ENCODE measurements at places on chromosomes 6 and 20.
A peak's percentile ranks its signal among the peaks of the same experiment; 100 is the strongest.

DNA sequence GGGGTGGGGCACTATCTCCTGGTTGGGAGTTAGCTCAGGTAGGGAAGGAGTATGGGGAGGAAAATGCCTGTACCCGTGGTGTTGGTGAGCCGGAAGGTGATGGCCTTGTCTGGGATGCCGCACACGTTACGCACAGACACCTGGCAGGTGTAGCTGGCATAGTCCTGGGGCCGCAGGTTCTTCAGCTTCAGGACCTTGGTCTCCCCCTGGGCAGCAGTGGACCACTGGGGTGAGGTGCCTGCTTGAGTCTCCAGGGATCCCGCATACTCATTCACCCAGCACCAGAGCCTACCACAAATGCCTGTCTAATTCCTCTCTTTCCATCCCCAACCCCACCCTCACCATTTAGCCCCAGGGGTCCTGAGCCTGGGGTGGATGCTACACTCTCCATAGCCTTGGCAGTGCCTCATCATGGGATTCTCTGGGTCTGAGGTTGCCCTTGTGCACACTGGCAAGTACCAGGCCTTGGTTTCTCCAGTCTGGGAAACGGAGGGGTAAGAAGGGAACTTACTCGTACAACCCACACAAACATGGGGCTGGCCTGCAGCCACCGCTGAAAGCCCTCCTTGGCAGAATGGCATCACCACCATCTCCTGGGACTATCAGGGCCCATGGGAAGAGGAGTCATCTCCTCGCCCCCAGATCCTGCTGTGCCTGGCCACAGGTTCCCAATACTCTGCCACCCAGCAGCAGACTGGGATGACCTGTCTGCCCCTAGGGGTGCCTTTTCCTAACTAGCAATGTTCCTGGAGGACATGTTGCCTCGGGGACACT lies 42.8 kb downstream of the MDGA1 start:
- DNase-seq = no peak

- no peak for DNase-seq
Measured at GRCh38 chr6:373773-374724, 17.5 kb upstream of the IRF4 start.

DNA sequence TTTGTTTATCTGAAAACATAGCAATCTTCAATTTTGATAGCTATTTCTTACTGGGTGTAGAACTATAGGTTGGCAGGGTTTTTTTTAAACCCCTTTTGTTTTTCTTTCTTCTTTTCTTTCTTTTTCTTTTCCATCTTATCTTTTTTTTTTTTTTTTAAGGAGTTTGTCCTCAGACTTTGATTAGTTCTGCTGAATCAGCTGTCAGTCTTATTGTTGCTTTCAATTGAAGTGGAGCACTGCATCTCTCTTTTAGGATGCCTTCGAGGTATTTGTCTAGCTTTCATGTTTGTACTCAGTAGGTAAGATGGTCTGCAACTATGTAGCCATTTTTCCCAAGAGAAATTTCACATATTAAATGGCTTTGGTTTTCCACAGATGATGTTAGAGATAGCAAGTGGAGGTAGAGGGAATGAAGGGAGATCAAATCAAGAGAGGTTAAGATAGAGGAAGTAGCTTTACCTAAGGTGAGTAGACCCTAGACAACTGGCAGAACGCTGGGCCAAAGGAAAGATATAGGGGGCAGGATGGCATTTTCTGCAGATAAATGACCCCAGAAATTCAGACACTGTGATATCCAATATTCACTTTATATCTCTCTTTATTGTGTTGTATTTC lies 137.1 kb downstream of the BCAS1 start:
- DNase-seq = no peak

GRCh38 chr20:33693741-33694638 lies 7.8 kb upstream of the E2F1 start:
- DNase-seq = no peak

- no peak for DNase-seq
Measured at GRCh38 chr6:24907919-24908649, 27.7 kb downstream of the RIPOR2 start.

GRCh38 chr6:89037141-89037900 lies 43.2 kb upstream of the PNRC1 start:
- DNase-seq = no peak

DNA sequence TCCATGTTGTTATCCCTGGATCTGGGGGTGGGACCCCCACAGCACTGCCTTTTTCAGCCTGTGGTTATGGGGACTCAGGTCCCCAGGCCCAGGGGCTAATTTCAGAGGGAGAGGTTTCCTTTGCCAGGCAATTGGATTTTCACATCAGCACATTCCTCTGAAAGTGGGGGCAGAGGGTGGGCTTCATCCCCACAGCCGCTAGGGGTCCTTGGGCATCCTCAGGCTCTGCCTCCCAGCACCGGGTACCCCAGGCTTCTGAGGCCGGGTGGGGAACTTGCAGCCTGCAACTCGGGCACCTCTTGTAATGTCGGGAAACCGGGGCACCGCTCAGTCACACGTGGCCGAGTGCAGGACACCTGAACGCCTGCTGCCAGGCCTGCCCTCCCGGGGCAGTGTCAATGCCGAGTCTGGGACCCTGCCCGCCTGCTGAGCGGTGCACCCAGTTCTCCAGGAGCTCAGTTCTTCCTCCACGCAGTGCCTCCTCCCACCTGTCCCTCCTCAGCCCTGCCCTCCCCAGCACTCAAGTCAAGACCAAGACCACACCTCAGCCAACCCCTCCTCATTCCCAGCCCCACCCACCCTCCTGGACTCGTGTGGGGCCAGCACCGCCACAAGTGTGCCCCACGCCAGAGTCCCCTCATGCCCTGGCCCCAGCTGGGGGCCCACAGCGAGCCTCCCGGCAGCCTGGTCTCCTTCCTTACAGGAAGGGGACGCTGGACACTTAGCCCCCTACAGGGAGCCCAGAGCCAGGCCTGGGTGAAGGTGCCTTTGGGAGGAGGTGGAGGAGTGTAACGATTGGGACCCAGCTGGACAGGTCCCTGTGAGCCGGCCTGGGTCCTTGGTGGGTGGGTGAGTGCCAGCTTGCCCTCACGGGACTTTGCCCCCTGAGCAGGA lies 8.8 kb upstream of the CHRNA4 start:
- no peak for DNase-seq

DNA sequence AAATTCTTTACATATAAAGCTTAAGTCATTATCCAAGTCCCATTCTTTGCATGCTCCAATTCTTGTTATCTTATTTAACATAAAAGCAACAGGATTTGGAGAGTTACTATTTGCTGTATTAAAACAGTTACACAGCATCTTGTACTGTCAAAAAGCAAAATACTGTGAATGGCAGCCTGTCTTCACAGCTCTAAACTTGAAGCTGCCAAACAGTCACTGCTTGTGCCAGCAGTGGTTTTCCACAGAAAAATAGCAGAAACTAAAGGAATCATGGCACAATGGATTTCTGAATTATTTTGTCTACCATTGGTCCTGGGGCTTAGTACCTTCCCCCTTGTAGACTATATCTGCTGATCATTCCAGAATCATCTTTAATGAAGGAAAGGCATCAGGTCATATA lies 107.5 kb downstream of the SESN1 start:
- no peak for DNase-seq

GRCh38 chr20:37630166-37630565 lies 63.7 kb upstream of the CTNNBL1 start:
- DNase-seq = no peak

DNA sequence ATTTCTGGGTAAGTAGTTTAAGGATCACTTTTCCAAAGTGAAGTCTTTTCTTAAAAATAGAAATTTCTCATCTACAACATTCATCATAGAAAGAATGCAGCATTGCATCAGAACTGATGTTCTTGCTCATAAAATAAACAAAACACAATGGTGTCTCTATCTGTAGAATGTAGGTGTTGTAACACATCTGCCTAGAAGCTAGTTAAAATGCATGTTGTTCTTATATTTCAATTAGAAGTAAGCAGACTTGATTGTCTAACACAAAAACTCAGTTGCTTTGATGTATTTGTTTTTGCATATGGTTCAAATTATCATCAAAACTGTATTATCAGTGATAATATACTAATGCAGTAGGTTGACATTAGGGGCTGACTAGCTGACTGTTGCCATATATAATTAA lies 654.7 kb upstream of the FLRT3 start:
- no peak for DNase-seq

DNA sequence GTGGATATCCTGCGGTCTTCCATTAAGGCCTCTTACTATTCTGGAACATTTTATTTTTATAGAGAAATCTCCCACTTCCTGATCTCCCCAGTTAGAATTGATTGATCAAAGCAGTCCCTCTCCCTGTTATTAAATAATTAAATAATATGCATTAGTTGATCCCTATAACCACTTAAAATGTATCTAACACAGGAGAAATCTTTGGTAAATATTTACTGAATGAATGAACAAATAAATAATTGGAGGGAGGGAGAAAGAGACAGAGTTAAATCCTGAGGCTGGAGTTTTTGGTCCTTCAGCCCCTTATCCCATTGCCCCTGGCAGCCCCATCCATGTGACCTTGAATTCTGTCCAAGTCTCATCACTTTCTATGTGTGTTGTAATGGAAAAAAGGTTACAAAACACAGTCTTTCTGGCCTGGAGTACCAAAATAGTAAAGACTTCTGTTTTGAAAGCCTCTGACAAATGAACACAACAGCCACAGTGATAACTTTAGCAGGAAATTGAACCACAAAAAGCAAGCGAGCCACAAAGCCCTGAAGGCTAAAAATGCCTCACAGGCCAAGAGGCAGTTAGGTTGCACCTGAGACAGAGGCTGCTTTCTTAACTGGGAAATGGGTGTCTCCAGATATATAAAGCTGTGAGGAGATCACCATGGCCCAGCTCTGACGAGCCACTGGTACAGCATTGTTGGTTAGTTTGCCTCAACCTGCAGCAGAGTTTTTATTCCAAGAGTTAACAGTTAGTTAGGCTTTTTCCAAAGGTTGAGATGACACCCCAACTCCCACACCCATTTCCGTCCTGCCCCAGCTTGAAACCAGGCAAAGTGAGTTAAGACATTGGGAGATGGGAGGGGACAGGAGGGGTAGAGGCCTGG lies 11.3 kb downstream of the NT5E start:
- peak; percentile 48 for DNase-seq

- DNase-seq = no peak
Measured at GRCh38 chr20:46303176-46303956, 4.9 kb downstream of the CDH22 start.

DNA sequence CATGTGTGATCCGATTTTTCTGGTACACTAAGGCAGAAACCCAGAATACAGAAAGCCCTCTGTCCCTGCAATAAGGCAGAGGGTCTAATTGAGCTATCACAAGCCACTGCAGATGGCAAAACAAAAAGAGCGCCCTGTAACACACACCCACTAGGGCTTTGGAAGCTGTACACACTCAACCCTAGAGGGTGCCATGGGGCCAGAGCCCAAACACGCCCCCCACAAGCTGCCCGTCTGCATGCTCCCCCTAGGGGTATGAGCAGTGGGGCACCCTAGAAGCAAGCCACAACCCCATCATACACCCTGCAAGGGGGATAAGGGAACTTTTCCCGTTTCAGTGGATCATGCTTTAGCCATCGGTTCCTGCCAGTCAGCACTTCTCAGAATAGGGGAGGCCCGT lies 62.2 kb upstream of the PDE10A start:
- no peak for DNase-seq

DNA sequence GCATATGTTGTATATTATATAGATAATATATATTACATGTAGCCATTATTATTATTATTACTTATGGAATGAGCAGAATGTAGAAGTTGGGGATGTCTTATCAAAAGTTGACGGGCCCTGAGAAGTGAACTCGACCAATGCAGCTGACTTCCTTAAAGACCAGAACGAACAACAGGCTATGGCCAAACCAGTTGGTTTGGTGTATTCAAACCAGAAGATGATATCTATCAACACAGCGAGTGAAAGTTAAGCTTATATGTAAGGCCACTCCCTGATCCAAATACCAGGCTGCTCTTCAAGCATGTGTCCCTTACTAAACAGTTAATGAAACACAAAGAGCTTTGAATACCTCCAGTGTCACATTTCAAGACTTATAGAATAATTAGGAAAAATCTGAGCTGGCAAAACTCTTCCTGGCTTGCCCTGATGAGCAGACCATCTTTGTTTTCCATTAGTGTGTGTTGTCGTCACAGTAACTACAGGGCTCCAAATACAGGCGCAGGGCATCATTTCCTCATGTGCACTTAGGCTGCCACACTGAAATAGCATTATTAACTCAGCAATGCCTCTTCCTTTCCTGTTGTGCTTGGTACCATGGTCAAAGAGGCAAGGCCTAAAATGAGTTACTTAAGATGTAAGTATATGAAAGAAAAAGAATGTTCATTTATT lies 6.6 kb downstream of the FILIP1 start:
- DNase-seq = no peak

GRCh38 chr6:121135425-121135824 lies 198.9 kb downstream of the TBC1D32 start:
- no peak for DNase-seq

GRCh38 chr6:19086480-19086879 lies 699.3 kb downstream of the RNF144B start:
- no peak for DNase-seq

DNA sequence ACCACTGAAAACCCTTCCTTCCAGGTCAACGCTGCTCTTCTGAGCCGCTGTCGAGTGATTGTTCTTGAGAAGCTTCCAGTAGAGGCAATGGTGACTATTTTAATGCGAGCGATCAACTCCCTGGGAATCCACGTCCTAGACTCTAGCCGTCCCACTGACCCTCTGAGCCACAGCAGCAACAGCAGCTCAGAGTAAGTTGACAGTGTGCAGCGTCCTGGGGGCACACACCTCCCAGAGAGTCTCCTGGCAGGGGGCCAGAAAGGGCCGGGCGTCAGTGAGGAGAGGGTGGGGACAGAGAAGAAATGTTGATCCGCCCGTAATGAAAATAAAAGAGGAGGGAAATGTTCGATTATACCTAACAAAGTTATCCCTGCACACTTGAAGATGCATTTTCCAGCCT lies 5.0 kb downstream of the WRNIP1 start:
- no peak for DNase-seq

- DNase-seq = peak; percentile 70
Measured at GRCh38 chr20:64077094-64077493, 2.2 kb downstream of the RGS19 start.

- DNase-seq = no peak
Measured at GRCh38 chr6:48369100-48369499, 258.1 kb upstream of the PTCHD4 start.

DNA sequence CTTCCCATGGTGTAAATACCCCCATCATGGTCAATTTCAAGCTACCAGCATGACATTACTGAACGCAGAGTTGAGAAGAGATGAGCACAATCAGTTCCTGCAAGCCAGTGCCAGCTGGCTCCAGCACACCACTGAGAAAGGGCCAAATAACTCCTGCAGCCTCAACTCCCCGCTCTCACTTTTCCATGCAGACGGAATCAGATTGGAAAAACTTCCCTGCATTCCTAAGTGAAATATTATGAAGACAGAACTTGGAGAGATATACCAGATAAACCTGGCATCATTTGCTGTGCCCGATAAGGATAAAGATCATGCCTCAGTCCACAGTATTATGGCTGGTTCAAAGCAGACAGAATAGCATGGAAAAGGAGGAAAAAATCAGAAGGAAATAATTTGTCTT lies 56.7 kb downstream of the FILIP1 start:
- no peak for DNase-seq
